DMS153 (cell line): ENCODE measurements at places on chromosomes 5 and 9.

DNA sequence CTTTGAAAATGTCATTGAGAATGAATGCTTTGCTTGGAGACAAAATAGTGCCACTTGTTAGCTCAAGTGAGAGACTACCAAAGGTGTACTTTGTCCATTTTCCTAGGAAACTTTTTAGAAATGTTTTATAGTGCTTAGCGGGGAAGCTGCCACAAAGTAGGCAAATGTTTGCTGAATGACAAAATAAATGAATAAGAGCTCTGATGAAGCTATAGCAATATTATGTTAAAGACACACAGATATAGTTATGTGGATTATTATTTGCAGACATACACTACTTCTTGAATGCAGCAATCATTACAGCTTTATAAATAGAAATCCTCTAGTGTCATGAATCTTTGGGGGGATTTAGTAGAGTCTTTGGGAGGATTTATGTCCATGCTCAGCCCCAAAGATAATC lies 92.7 kb upstream of the C6 start:
- DNase-seq: no peak

DNA sequence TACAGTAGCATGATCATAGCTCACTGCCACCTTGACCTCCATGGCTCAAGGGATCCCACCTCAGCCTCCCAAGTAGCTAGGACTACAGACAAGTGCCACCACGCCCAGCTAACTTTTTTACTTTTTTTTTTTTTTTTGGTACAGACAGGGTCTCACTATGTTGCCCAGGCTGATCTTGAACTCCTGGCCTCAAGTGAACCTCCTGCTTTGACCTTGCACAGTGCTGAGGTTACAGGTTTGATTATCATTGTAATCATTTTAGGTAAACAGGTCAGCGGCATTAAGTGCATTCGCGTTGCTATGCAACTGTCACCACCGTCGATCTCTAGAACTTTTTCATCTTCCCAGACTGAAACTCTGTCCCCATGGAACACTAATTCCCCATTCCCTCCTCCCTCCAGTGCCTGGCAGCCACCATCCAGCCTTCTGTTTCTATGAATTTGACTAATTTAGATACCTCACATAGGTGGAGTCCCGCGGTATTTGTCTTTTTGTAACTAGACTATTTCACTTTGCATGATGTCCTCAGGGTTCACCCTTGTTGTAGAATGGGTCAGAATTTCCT lies 5.8 kb upstream of the CARD19 start:
- DNase-seq: no peak

- DNase-seq: no peak
These were observed 162.6 kb downstream of the GLIS3 start for GRCh38 chr9:4137234-4137633.

DNA sequence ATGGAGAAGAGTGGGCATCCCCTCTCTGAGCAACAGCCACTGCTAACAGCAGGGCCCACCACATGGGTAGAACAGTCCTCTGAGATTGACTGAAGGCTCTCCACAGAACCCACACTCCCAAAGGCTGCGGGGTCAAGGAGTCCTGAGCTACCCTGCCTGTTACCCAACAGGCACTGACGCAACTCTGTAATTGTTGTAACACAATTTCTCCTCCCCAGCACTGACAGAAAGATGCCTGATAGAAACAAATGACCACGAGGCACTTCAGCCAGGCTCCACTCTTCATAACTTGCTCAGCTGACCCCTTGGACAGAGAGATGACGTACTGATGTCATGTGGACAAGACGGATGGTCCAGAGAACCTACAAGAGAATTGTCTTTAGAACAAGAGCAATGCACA lies 220.7 kb downstream of the SPOCK1 start:
- no peak for DNase-seq

DNA sequence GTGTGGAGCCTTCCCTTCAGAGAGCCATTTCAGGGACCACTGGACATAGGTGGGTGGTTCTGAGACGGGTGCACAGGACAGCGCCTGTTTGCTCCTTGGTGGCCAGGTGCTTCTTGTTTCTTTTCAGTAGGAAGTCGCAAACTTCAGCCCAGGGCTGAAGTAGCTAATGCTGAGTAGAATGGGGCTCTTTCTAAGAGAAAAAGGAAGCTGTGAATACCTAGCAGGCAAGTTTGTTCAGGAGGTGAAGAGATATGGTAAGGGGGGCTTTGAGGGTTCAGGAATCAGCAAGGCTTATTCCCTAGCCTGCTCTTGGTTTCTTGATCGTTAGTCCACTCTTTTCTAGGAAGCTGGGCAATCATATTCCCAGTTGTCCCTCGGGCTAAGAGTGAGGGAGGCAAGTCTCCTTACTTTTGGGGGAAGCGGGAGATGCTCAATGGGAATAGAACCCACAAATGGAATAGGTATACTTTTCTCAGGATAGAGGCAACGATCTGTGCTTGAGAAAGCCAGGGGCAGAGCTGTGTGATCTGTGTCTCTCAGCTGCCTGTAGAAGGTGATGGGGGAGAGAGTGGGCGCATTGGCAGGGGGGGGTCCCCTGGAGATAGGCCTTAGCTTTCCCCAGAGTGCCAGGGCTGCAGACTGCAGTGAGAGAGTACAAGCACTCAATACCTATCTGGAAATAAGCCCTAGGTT lies 1.9 kb upstream of the PURA start:
- no peak for DNase-seq

GRCh38 chr5:132098621-132099020 lies 25.0 kb downstream of the CSF2 start:
- no peak for DNase-seq

GRCh38 chr5:9932770-9933169 lies 302.6 kb upstream of the TAS2R1 start:
- no peak for DNase-seq
